ENCODE measurements at places on chromosomes 6 and 20.

GRCh38 chr6:3990692-3991491, 88.0 kb downstream of the FAM217A start:
- DNase-seq: peak; percentile 89

- DNase-seq: peak; percentile 56
Observed at GRCh38 chr6:163554663-163555062, 140.1 kb downstream of the QKI start.

- no peak for DNase-seq
Observed at GRCh38 chr6:158991017-158991723, 8.8 kb downstream of the RSPH3 start.

DNA sequence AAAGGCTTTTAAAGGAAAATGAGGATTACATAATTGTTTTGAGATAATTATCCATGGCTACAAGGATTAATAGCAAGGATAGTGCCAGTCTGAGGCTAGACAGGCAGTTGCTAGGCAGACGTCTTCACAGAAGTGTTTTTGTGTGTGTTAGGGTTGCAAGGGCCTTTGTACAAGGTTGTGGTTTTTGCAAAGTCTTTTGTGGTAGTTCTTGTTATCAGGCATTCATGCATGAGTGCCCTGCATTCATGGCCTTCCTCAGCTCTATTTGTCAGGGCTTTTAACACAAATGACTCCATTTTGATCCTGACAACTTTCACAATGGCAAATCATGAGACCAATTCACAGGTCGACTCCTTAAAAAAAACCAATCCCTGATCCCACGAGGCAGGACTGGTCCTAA, 68.1 kb upstream of the TXNDC5 start:
- no peak for DNase-seq

DNA sequence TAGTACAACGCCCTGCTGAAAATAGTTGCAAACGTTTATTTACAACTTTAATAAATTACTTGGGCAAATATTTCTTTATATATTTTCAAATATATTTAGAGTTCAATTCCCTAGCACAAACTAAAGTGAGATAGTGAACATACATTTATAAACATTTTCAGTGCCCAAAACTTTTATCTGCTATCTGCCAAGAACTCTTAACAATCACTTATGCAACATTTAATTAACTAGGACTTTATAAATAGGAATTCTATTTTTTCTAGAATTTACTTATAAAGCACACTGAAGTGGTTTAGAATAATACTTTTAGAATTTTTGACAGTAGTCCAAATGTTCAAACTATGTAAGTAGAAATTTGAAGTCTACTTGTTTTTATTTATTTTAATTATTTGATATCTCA, 452.6 kb upstream of the RGS17 start:
- no peak for DNase-seq

- peak; percentile 95 for DNase-seq
Observed at GRCh38 chr20:58623579-58624473, 27.3 kb upstream of the STX16 start.

GRCh38 chr20:13639150-13639497, 392 bp upstream of the TASP1 start:
- no peak for DNase-seq

- no peak for DNase-seq
Observed at GRCh38 chr6:44076356-44077213, 50.7 kb downstream of the MRPL14 start.

GRCh38 chr6:46078294-46078693, 51.5 kb upstream of the ENPP4 start:
- DNase-seq: no peak

- DNase-seq: no peak
Observed at GRCh38 chr20:46269372-46269771, 38.9 kb downstream of the CDH22 start.

- DNase-seq: peak; percentile 18
Observed at GRCh38 chr6:5208057-5208456, 52.7 kb downstream of the LYRM4 start.

GRCh38 chr20:24446811-24447210, 22.6 kb upstream of the SYNDIG1 start:
- no peak for DNase-seq

DNA sequence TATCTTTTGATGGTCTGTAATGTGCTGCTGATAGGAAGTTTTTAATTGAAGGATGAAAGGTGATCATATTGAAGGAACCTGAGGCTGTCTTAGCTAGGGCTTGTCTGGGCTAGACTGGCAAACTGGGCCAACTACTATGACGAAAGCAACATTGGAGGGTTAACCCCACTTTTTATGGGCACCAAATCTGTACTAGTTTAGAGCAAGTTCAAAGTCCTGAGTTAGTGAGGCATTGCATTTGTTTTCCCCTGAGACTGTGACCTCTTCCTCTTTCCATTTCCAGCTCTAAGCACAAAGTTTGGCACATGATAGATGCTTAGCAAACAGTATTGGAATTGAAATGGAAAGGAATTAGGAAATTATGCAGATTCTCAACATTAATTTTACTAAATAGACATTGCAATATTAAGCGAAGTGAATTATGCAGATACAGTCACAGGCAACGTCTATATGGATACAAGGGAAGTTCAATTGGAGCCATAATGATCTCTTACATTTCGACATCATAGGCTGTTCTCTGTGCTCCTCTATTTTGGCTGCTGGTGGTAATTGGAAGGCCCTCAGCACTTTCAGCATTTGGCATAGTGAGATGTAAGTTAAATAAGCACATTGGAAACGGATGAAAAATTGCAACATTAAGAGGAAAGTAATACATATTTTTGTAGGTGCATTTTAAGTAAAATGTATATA, 22.2 kb downstream of the CEP57L1 start:
- no peak for DNase-seq

- no peak for DNase-seq
Observed at GRCh38 chr20:8510808-8511207, 378.7 kb downstream of the PLCB1 start.

- DNase-seq: no peak
Observed at GRCh38 chr6:46891252-46891795, 30.4 kb downstream of the ADGRF5 start.

DNA sequence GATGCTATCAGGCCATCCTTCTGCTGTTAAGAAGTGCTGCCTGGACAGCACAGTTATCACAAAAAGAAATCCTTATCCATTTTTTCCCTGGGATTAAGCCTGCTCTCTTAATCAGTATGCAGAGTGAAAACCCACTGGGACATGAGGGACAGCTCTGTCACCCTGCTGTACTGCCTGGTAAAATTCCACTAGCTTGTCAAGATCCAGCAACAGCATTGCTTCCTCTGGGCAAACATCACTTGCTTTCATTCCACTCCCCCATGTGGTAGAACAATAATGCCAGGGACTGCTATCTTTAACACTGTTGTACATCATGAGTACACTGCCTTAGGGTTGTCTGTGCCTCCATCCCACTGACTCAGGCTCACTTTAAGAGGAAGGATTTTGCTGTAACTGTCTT, 331.3 kb downstream of the KIF16B start:
- DNase-seq: no peak

- DNase-seq: no peak
Observed at GRCh38 chr6:167125410-167125809, 2.5 kb downstream of the CCR6 start.

- no peak for DNase-seq
Observed at GRCh38 chr20:17610566-17611289, 40.9 kb downstream of the DSTN start.

- DNase-seq: no peak
Observed at GRCh38 chr20:11301699-11302098, 616.0 kb upstream of the BTBD3 start.

DNA sequence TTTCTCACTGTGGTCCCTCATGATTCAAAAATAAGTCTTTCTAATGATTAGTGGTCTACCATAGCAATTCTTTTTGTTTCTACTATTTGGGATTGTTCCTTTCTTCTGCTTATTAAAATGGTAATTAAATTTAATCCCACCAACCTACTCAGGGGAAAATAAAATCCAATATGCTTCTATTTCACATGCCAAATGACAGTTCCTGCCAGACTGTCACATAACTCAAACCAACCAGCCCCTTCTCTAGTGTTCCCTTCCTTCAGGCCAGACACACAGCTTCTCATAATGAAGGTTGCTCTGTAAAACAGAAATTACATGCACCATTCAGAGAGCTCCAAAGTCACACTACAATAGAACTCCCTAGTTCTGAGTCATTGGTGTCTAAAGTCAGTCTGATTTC, 23.2 kb downstream of the PAK5 start:
- DNase-seq: no peak

DNA sequence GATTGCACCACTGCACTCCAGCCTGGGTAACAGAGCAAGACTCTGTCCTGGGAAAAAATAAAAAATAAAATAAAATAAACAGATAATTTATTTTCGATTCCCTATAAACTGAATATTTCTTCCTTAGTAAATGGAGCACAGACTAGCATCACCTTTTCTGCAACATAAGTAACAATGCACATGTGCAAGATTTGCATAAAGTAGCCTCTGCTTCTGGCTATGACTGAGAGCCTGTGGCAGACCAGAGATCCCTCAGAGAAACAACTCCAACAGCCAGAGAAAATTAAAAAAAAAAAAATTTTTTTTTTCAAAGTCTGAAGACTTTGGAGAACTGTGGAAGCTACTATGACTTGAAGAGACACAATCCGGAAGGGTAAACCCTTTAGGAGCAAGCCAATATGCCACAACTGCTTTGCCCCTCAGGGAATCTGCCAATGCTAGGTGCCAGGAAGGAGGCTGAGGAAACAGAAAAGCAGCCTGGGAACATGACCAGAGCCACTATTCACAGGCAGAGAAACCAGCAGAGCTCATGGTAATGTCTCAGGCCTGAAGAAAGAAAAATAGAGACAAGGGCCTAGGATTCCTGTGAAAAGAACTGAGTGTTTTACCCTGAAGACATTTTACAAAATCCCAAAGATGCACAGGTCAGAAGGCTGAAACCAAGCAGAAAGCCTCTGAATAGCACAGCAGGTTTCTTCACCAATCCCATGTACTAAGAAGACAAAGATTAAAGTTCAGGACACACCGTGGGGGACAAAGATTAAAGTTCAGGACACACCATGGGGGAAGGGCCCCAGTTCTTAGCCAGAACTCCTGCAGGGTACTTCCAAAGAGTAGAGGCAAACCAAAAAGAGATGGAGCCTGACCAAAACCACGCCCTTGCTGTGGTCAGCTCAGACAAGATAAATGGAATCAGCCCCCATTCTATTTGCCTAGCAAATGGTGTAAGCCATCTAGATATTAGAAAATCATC, 25.8 kb downstream of the B4GALT5 start:
- DNase-seq: no peak

DNA sequence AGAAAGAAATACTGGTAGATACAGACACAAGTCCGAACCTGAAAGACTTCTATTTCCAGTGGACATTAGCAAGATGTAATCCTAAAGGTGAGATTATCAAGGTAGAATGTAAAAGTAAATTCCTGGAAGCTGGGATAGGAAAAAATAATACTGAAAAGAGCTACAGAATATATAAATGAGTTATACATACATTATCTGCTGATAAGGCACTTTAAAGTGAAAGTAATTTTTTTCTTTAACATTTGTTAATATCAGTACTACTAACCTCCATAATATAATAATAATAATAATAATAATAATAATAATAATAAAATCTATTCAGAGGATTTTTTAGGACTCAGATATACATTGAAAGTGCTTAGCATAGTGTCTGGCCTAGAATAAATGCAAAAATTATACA, 102.5 kb downstream of the RFX6 start:
- no peak for DNase-seq

- peak; percentile 86 for DNase-seq
Observed at GRCh38 chr6:154403788-154404187, 47.2 kb upstream of the IPCEF1 start.
